Mesendoderm (in vitro differentiated cells): ENCODE measurements at places on chromosomes 5 and 9.
A peak's percentile ranks its signal among the peaks of the same experiment; 100 is the strongest.

DNA sequence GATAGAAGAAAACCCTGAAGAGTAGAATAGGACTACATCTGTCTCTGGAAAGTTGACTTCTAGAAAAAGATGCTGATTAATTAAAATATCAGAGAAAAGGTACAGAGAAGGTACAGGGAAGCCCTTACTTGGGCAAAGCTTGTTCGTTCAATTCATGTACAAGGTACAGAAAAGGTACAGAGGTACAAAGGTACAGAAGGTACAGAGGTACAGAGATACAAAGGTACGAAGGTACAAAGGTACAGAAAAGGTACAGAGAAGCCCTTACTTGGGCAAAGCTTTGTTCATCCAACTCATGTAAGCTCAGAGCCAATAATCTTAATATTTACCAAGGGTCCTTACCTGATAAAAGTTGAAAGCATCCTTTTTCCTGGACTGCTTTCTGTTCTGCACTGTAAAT is 182.3 kb downstream of the PCSK1 start:
- DNase-seq = no peak

- DNase-seq = peak; percentile 62
Observed at GRCh38 chr5:175746851-175747250, 89.0 kb downstream of the HRH2 start.

DNA sequence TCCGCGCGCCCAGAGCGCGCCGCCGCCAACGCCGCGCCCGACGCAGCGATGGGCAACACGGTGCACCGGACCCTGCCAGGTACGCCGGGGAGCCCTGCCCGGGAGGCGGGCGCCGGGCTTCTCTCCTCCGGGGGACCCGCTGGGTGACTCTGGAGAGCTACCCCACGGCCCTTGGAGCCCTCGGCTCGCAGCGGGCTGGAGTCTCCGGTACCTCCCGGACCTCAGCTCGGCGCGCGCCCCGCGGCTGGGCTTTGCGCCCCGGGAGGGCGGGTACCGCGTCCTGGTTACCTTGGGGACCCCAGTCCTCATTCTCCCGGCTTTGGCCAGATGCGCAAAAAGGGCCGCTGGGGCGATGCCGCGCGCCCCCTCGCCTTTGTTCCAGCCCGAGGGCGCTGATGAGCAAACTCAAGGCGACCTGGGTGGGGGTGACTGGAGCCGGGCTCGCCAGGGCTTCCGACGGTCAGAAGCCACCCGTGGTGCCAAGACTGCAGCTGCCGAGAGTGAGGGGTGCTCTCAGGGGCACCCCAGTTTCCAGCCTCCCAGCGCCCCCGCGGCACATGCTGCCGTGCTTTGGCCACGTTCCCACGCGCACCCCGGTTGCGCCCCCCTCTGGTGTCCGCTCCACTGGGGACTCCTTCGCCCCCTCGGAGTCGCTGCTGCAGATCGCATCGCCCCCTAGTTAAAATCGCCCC is 442 bp downstream of the NEURL1B start:
- DNase-seq = no peak

DNA sequence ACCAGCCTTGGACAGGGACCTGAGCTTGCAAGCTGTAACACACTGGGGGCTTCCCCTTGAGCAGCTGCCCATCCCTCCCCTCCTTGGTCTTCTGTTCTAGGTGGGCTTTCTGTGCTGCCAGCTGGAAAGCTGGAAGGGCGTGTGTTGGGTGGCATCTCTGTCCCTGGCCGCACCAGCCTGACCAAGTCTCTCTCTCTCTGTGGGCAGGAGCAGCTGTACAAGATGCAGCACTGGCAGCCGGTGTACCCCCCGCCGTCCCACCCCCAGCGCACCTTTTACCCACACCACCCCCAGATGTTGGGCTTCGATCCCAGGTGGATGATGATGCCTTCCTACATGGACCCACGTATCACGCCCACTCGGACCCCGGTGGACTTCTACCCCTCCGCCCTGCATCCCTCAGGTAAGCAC is 32.1 kb upstream of the POMT1 start:
- DNase-seq = no peak

- DNase-seq = no peak
Observed at GRCh38 chr5:110019780-110020179, 330.1 kb downstream of the MAN2A1 start.

DNA sequence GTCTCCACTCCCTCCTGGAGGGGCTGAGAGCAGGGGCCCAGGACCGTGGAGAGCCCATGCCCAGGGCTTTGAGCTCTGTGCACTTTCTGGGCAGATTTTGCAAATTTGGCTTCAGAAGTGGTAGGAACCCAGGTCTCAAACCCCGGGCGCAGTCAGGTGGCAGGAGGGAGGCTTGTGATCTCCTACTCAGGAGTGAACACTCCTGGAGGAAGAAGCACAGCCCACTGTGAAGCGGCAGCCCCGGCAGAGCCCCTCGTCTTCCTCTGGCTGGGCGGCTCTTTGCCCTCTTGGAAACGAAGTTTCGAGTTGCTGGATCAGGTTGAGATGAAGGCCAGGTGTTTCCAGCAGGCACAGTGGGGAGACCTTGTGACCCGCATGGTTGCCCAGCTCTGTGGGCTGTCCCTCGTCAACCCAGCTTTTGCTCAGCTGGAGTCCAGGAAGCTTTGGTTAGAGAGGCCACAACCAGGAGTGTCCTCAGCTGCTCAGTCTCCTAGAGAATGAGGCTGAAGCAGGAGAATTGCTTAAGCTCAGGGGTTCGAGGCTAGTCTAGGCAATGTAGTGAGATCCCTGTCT is 48.5 kb downstream of the WNK2 start:
- DNase-seq = no peak

DNA sequence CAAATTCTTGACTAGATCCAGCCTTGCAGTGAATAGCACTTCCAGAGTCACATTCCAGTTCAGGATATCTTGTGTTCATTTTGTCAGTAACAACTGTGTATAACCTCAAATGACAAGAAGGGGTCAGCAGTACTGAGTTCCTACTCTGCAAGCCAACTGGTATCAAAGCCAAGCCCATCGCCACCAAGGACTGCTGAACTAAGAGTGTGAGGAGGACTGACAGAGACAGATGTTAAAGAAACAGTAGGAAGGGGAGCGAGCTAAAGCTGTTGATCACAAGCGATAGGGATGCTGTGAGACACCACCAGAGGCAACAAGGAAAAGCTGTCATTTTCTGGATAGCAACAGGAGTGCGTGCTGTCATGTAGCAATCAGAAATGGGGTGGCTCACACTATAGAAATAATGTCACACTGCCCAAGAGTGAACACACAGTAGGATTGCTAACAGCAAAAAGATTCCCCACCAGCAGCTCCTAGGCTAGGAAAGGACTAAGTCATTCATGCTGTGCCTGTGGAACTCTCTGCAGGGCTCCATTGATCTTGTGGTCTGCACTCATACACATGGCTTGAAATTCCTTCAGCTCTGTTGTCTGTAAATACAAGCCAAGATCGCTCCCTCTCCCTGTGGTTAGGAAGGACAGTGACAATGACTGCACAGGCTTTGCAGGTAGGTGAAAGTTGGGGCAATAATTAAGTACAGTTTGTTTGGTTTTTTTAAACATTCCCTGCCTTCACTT is 658.6 kb downstream of the NR2F1-AS1 start:
- peak; percentile 90 for DNase-seq

- DNase-seq = no peak
Observed at GRCh38 chr9:96009690-96010472, 134.4 kb downstream of the ERCC6L2 start.

GRCh38 chr9:111150181-111150580 is 111.9 kb upstream of the LPAR1 start:
- no peak for DNase-seq

GRCh38 chr9:89530726-89531125 is 32.8 kb upstream of the SEMA4D start:
- DNase-seq = peak; percentile 39

DNA sequence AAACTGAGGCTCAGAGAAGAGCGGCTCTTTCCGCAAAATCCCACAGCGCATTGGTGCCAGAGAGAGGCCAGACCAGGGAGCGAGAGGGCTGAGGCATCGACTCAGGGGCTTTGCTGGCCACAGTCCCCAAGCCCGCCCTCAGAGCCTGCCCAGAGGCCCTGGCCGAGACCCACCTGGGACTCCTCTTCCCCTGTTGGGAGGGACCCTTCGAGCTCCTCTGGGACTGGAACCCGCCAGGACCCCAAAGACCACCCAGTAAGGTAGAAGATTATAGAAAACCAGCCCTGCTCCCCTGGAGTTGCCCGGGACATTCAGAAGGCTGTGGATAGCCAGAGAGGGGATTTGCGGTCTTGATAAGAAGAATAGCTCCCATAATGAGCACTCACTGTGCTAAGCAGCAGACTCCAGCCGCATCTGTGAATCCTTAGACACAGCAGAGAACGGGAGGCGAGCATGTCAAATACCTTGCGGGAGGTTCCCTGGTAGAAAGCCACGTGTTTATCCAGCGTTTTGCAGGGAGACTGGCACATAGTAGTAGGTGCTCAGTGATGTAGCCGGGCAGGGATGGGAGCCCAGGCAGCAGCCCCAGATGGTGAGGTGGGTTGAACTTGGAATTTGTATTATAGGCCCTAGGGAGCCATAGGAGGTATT is 651 bp upstream of the AK1 start:
- DNase-seq = peak; percentile 56

GRCh38 chr5:8471581-8471980 is 602.6 kb downstream of the MTRR start:
- no peak for DNase-seq

DNA sequence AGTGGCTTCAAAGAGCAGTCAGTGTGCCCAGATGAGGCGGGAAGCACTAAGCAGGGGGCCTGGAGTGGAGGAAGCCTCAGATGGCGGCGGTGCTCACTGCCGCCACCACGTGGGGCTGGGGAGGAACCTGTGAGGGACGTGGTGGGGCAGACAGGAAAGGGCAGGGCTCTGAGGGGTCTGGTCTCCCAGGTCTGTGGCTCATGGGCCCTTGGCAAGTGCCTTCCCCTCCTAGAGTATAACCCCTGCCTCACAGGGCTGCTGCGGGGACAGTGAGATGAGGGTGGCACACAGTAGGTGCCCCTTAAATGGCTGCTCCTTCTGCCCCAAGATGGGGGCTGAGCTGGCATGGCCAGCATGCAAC is 26.6 kb downstream of the NR5A1 start:
- DNase-seq = peak; percentile 85

- no peak for DNase-seq
Observed at GRCh38 chr5:60340965-60341471, 358.9 kb downstream of the DEPDC1B start.

GRCh38 chr9:98607152-98607551 is 101.6 kb downstream of the GABBR2 start:
- no peak for DNase-seq

DNA sequence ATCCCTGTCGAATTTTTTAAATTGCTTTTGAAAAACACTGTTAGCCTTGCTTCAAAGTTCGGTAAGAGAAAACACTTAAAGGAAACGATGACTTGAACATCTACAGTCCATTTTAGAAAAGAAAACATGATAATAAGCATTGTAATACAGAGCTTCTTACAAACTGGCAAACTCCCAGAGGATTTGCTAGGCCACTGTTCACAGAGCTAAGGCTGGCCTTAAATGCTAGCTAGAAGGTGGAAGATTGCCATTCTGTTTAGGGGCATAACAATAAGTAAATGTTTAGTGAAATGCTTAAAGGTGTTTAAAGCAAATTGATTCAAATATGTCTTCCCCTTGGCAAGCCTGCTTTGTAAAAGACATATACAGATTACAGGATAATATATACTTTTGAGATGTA is 169.6 kb downstream of the TLE4 start:
- no peak for DNase-seq

GRCh38 chr5:112141582-112141981 is 277.5 kb downstream of the EPB41L4A start:
- no peak for DNase-seq

DNA sequence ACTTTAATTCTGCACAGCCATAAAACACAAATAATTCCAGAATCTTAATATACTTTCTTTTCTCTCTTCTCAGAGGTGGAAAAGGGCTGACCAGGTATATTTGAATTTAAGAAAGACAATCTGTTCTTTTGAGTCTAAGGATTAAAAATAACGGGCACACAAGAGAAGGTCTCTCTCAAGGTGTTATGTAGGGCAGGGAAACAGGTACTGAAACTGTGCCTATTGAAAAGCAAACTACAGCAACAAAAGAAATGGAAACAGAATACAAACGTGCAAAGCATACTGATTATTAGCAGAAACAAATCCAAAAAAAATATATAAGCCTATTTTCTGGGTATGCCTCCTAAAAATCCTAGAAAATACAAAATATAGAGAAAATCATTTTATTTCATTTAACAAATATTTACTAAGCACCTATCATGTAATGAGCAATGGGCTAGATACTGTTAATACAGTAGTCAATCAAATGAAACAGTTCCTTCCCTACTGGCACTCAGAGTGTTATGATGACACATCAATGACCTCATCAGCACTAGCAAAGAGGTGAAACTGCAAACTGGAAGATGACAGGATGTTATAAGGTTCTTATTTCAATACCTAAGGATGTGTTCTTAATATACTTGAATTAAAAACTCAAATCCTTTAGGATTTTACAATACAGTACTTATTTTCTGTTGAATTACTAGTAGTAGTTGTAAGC is 87.7 kb downstream of the AUH start:
- DNase-seq = peak; percentile 13

- peak; percentile 49 for DNase-seq
Observed at GRCh38 chr9:89690334-89690912, 85.6 kb downstream of the GADD45G start.

DNA sequence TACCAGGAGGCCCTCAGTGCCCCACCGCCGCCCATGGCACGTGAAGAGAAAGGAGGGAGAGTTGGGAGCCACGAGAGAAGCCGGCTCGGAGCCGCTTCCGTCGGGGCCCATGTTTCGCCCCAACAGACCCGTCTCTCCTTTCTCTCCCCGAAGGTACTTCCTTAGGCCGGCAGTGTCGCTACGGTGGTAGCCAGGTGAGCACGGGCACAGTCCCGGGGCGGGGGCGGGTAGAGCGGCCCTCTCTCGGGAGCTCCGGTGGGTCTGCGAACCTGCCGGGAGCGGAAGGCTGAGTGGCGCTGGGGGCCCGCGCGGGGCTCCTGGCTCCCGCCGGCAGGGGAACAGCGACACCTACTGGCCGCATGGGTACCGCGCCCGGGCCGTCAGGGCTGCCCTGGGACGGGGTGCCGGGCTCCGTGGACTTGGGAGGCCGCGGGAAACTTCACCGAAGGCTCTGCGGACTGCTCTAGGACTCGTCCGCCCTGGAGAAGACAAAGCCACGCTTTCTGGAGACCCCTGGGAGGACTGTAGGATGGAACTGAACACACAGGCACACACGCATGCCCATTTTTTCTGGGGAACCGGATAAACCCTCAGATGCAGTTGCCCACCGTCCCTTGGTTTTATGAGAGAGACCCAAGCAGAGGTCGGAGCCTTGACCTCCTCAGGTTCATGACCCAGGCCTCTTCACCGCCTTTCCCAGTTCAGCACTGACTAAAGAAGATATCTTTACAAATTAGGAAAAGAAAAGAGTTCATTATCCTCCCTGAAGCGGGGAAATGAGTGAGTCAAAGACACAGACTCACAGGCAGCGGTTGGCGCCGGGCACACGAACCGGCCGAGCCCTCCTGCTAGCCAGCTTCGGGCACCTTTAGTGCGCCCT is 202.5 kb downstream of the MEF2C start:
- DNase-seq = peak; percentile 68

- no peak for DNase-seq
Observed at GRCh38 chr9:87739546-87739945, 13.6 kb downstream of the CTSL start.

- DNase-seq = no peak
Observed at GRCh38 chr5:93721071-93721470, 20.3 kb downstream of the POU5F2 start.

- DNase-seq = no peak
Observed at GRCh38 chr5:88780736-88781135, 102.2 kb downstream of the MEF2C start.
